Fibroblast of skin of left quadriceps (primary cell): ENCODE measurements at places on chromosomes 11 and 22.

DNA sequence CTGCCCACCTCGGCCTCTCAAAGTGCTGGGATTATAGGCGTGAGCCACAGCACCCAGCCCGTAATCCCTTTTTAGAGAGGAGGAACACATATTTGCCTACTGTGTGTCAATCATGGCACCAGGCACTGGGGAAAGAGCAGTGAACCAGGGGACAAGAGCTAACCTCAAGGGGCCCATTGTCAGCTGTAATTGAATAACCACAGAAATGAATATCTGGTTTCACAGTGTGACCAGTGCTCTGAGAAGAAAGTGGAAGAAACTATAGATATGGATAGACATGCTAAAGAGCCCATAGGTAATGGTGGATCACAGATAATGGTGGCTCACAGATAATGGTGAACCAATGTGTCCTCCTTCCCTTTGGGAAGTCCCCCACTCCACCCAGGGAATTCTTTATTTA is 8.6 kb upstream of the KCTD14 start:
- no peak for DNase-seq

DNA sequence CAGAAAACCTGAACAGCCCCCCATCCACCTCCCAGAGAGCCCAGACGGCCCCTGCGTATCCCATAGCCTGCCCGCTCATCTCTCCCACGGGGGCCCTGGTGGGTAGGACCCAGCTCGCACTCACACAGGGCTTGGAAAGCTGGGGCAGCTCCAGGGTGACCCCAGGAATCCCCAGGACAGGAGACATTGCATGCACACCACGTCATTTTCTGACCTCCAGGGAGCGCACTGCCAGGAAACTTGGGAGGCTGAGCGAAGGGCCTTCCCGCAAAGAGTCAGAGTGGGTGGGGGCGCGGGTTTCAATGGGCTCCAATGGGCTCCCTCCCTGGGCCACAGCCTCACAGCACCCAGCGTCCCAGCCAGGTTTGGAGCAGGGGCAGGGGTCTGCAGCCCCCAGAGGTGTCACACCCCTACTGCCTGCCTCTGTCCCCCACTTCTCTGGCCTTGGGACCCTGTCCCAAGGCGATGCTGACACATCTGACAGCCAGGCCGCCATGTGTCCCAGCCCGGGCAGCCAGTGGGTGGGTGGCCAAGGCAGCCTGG is 8.2 kb upstream of the SYT8 start:
- no peak for DNase-seq

GRCh38 chr22:30755759-30756124 is 61.1 kb downstream of the OSBP2 start:
- no peak for DNase-seq

- DNase-seq = no peak
These were observed 7.1 kb downstream of the SNU13 start for GRCh38 chr22:41681616-41682015.

DNA sequence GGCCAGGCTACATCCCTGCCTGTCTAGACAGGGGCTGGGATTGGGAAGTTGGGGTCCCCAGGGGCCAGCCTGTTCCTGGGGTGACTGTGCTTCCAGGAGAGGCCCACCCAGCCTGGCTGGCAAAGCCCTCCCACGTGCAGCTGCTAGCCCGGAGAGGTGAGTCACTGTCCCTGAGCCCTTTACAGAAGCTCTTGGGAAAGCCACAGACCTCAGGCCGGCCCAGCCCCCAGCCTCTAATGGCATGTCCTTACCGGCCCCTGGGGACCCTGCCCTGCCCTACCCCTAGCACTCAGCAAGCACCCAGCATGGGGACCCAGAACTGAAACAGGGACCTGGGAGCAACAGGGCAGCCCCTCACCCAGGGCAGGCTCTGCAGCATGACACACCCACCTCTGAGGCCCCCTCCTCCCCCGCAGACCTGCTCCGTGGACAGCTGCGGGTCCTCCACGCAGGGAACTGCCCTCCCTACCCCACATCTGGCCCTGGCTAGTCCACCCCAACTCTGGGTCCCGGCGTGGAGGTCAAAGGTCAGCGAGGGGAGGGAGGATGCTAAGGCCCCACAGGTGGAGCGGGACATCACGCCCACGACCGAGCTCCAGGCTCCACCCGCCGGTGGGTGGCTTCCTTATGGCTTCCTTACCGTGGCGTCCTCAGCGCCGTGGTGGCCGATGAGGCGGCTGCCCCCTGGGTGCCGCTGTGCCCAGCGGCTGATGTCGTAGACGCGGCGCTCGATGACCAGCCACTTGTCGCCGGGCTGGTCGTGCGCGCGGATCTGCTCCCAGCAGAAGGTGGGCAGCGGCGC is 615 bp downstream of the FADS3 start:
- no peak for DNase-seq

GRCh38 chr11:120332822-120333716 is 3.1 kb upstream of the ARHGEF12 start:
- no peak for DNase-seq

- no peak for DNase-seq
These were observed 85.3 kb upstream of the MYO18B start for GRCh38 chr22:25656724-25657123.

DNA sequence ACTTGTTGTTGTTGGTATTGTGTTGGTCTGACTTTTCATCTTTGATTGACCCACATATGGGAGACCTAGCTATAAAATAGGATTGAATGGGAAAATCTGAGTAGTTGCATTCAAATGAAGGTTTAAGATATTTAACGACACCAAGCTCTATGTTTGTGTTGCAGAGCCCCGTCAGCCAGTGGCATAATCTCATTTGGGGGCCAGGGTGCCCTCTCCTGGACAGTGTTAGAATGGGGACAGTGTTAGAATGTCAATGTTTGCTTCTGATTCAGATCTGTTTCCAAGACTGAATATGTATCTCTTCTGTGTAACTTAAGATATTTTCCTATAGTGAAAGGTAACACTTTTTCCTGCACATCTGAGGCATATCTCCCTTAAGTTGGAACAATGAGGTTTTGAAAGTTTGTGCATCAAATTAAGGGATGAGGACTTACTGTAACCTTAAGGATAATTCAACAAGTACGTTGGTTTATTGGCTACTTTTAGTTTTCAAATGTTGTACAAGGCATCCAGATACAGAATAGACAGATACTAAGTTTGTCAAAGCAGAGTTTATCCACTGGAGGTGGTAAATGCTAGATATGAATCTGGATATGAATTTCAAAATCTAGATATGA is 5.3 kb upstream of the OR52M1 start:
- peak; percentile 0 for DNase-seq

GRCh38 chr11:3123761-3124733 is 41.1 kb downstream of the OSBPL5 start:
- DNase-seq = peak; percentile 74

DNA sequence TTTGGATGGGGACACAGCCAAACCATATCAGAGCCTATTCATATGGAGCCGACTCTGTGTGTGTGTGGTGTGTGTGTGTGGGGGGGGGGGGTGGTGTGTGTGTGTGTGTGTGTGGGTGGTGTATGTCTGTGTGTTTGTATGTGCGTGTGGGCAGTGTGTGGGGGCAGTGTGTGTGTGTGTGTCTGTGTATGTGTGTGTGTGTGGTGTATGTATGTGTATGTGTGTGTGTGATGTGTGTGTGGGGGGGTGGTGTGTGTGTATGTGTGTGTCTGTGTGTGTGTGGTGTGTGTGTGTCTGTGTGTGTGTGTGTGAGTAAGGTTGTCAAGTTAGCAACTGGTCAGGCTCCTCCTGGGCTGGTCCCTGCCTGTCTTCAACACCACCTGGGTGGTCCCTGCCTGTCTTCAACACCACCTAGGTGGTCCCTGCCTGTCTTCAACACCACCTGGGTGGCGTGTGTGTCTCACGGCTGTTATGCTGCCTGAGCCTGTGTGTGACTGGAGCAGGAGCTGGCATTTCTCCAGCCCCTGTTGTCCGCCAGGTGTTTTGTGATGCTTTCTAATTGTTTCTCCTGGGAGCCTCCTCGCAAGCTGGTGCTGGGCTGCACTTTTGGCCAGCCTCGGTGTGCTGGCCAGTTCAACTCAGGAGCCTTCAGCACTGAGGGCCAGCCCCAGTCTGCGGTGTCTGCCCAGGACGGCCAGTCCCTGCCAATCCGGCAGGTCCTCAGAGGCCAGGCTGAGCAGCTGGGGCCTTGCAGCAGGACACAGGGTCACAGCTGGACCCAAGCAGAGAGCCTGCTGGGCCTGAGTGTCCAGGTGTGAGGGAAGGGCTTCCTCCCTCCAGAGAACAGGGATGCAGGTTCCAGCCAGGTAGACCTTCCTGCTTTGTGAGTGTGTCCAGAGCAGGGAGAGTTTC is 21.5 kb upstream of the PVALB start:
- DNase-seq = no peak

- no peak for DNase-seq
These were observed 42.3 kb upstream of the DKK3 start for GRCh38 chr11:12050470-12051286.

GRCh38 chr22:40392618-40393017 is 22.2 kb downstream of the SGSM3 start:
- no peak for DNase-seq

- DNase-seq = no peak
These were observed 34.3 kb downstream of the DBX1 start for GRCh38 chr11:20125927-20126326.

GRCh38 chr11:102749101-102749722 is 24.5 kb upstream of the MMP8 start:
- DNase-seq = no peak

GRCh38 chr11:64472593-64473455 is 113.9 kb downstream of the RPS6KA4 start:
- no peak for DNase-seq

DNA sequence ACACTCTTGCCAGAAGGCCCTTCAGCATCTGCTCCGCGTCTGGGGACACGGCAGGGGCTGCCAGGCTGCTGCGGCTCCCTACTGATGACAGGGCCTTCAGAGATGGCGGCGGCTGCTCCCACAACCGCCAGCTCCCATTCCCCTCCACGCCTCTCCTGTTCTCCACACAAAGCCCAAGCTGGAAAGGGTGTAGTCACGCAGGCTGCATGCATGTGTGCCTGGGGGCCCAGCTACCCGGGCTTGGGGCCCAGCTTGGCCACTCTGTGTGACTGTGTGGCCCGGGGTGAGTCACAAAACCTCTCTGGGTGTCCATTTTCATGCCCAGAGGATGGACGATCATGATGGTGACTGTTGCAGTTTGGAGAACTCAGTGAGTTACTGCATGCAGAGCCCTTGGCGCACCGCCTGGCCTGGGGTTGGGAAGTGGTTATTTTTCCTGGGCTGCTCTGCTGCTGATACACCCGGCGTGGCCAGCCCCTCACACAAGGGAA is 31.7 kb upstream of the PARVB start:
- no peak for DNase-seq

GRCh38 chr11:122517403-122518379 is 137.8 kb upstream of the UBASH3B start:
- no peak for DNase-seq

GRCh38 chr11:117458275-117459122 is 130.8 kb downstream of the CEP164 start:
- no peak for DNase-seq

DNA sequence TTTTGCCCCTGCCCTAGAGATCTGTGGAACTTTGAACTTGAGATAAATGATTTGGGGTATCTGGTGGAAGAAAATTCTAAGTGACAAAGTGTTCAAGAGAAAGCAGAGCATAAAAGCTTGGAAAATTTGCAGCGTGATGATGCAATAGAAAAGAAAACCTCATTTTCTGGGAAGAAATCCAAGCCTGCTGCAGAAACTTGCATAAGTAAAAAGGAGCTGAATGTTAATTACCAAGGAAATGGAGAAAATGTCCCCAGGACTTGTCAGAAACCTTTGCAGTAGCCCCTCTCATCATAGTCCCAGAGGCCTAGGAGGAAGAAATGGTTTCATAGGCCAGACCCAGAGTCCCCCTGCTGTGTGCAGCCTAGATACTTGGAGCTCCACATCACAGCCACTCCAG is 686.9 kb downstream of the FAM181B start:
- peak; percentile 63 for DNase-seq

DNA sequence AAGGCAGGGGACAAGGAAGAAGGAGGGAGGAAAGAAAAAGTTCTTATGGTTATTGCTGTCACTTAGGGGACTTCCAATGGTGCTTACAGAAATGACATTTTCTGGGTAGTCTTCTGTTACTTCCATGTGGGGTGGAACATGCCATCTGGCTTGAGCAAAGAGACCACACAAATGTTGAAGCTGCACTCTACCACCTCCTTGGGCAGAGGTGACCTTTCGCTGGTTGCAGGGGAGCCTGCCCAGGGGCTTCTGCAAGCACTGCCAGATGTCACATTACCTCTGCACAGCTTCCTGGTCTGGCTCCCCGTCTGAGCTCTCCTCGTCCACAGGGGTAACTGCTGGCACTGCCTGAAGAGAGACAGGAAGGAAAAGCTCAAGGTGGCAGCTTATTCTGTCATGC is 32.6 kb upstream of the APOA1 start:
- DNase-seq = no peak

DNA sequence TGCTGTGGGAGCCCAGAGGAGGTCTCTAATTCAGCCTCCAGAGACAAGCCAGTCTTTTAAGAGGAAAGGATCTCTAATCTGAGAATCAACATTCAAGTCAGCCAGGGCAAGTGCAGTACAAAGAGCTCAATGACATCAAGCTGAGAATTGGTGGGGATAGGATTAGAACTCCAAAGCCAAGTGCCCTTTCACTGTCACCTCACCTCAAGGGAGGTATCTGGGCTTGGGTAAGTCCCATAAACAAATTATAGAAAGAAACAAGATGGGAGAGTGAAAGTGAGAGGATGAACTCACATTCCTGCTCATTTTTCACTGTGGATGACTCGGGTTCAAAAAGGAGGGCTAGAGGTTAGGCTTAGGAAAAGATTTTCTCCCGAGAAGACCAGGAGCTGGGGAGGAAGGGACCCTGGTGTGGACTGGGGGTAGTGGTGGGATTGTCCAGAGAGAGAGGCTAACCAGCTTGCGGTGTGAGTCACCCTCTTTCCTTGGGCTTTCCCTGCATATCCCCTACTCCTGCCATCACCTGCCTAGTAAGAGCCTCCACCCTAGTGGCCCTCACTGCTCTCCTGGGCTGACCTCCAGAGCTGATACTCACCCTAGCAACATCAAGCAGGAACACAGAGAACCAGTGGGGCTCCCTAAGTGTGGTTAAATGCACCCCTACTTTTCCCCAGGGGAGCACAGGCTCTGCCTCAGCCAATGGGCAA is 70.4 kb downstream of the RRM1 start:
- no peak for DNase-seq

GRCh38 chr11:33379947-33380346 is 122.8 kb downstream of the HIPK3 start:
- DNase-seq = no peak

DNA sequence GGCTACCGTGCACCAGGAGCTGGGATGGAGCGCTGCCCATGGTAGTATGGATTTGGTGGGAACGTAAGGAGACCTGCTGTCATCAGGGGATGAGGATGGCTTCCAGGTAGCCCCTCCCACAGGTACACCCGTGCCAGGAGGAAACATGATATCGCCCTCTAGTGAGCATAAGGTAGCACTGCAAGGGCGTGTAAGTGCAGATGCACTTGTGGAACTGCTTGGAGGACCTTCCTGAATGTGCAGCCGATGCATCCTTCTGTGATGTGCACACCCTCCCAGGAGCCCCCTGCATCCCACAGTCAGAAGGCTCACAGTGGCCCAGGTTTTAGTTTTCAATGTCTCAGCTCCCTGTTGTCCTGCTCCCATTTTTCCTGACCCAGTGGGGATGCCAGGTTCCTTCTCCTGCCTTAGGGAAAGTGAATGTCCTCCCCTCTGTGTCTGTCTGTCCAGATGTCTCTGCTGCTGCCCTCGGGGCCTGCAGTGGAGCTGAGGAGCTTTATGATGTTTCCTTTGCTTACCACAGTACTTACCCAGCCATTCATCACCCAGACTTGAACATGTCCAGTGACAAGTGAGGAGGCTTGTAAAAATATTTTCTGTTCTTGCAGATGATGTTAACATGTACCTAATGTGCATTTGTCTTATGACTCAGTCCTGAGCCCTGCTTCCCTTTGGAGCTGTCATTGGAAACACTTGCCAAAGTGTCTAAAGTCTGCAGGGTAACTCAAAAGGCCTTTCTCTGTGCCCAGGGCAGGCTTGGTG is 49.2 kb downstream of the DBX1 start:
- peak; percentile 70 for DNase-seq
